Stimulated activated CD4-positive, alpha-beta T cell treated with anti-CD3 and anti-CD28 coated beads, Interleukin-4, amount 100 ng/mL, for 4 hours (primary cell): ENCODE measurements at places on chromosomes 1 and 21.

DNA sequence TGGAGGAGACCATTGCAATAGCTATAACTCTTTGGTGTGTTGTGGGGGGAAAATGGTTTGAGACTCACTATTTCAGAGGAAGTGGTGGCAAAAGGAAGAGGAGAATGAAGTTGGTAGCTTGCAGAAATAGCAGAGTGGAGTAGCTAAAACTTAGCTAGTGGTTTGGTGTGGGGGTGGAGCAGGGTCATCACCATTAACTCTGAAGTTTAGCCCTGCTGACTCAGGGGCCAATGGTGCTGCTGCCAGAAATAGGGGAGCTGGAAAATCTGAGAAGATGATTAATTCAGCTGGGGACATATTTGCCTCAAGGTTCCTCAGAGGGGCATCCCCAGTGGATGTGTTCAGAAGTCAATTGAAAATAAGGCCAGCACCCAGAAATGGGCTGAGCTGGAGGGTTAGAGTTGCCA, 65.4 kb downstream of the RUNX1 start:
- DNase-seq, result peak; percentile 82

DNA sequence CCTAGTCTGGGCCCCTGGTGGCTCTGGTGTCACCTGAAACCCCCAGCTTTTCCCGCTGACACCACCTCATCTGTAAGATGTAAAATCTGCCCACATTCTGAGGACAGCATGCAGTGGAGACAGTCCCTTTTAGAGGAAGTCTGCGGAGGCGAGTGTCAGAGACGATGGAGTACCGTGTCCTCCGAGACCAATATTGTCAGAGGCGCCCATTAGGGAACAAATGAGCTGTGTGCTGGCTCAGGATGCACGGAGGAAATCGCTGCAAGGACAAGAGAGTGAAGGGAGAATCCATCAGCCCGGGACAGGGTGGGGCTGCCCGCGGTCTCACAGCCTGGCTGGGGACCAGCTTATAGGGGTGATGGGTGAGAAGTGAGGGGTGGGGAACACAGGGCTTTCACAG, 214.8 kb downstream of the MATN1 start:
- DNase-seq, result no peak

DNA sequence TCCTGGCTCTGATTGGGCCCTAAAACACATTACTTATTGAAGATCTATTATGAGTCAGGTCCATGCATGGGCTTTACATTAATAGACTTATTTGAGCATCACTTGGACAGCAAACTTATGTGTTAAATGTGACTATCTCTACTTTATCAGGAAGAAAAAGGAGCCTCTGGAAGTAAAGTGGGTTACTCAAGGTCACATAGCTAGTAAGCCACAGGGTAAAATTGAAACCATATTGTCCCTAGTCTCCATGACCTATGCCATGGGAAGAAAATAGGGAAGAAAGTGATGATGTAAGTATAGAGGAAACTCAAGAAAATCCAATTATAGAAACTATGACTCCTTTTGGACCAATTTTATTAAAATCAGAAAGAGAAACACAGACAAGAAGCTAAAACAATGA, 555.3 kb downstream of the NUF2 start:
- DNase-seq, result no peak

GRCh38 chr1:8395433-8395866, 77.5 kb downstream of the SLC45A1 start:
- DNase-seq, result no peak

DNA sequence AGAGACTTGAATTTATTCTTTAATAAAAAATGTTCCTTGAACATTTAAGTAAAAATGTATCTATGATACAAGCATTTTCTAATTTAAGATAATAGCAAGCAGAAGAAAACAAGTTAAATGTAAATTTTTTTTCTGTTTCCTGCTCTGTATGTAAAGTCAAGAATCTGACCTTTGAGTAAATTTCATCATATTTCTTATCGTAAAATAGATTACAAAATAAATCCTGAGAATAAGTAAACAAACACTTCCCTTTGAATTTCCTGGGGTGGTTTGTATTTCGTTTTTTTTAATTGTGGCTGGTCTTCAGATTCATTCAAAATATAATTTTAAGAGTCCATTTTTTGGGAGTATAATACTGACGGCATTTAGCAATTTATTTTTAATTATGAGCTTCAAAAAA, 77.6 kb downstream of the POU2F1 start:
- no peak for DNase-seq
